ENCODE measurements at places on chromosomes 3 and 15. TPM values are rescaled to one million over a fixed set of nuclear protein-coding genes. Genes with fewer than 3 reads are reported as not detected.

Gene SACM1L
- total RNA-seq = 33.9 TPM

Gene CCR8
- not detected for total RNA-seq

Gene ZNF501
- total RNA-seq = 4.0 TPM

Gene APOD
- 0.43 TPM for total RNA-seq

Gene GABRR3
- 0.09 TPM for total RNA-seq

Gene SLC35G2
- total RNA-seq = 8.2 TPM

Gene ALS2CL
- total RNA-seq = 1.2 TPM

Gene ANKRD34C
- not detected for total RNA-seq

Gene PLXNB1
- total RNA-seq = 24.6 TPM

Gene SPESP1
- 3.2 TPM for total RNA-seq

Gene C2CD4A
- total RNA-seq = not detected

Gene SEMA7A
- 3.8 TPM for total RNA-seq

Gene RBP2
- not detected for total RNA-seq

Gene CTDSPL2
- total RNA-seq = 63.1 TPM

Gene NOX5
- total RNA-seq = 0.09 TPM

Gene ZNF860
- 0.28 TPM for total RNA-seq

Gene ACKR4
- 1.4 TPM for total RNA-seq

Gene LHFPL4
- 0.09 TPM for total RNA-seq

Gene DNAJA4
- total RNA-seq = 3.5 TPM

Gene SKIL
- 88.7 TPM for total RNA-seq

Gene SNX33
- total RNA-seq = 13.5 TPM

Gene DUOX1
- total RNA-seq = under 0.01 TPM

Gene LDHAL6B
- total RNA-seq = not detected

Gene ROBO1
- 98.5 TPM for total RNA-seq

Gene TM4SF1
- 483 TPM for total RNA-seq

Gene POTEB3
- total RNA-seq = not detected

Gene KNG1
- total RNA-seq = not detected

Gene SLMAP
- 37.1 TPM for total RNA-seq

Gene LYSMD2
- 5.3 TPM for total RNA-seq

Gene ALPK3
- total RNA-seq = under 0.01 TPM

Gene TMEM108
- total RNA-seq = not detected

Gene ZNF445
- total RNA-seq = 5.5 TPM

Gene LPP
- 60.1 TPM for total RNA-seq

Gene CDV3
- 131 TPM for total RNA-seq

Gene NR1I2
- total RNA-seq = not detected

Gene IGSF11
- 0.14 TPM for total RNA-seq

Gene ZNF660
- total RNA-seq = 2.1 TPM

Gene LCTL
- 0.28 TPM for total RNA-seq

Gene SLC12A8
- total RNA-seq = 79.0 TPM

Gene RARB
- 10.3 TPM for total RNA-seq

Gene KNSTRN
- total RNA-seq = 11.0 TPM

Gene AAGAB
- total RNA-seq = 43.4 TPM

All from smooth muscle cell of bladder (primary cell).